Endodermal cell (in vitro differentiated cells): ENCODE measurements at places on chromosomes 5 and 9. TPM values are rescaled to one million over a fixed set of nuclear protein-coding genes. Genes with fewer than 3 reads are reported as not detected.

GRCh38 chr5:55146080-55146479 lies 13.9 kb upstream of the GPX8 start:
- DNase-seq, result no peak

The SPATA31E1 gene
- total RNA-seq, result not detected in 2 replicates

GRCh38 chr5:120354126-120354525 lies 110.0 kb upstream of the PRR16 start:
- DNase-seq, result no peak

GRCh38 chr9:3736161-3736560 lies 210.4 kb upstream of the RFX3 start:
- no peak for DNase-seq

DNA sequence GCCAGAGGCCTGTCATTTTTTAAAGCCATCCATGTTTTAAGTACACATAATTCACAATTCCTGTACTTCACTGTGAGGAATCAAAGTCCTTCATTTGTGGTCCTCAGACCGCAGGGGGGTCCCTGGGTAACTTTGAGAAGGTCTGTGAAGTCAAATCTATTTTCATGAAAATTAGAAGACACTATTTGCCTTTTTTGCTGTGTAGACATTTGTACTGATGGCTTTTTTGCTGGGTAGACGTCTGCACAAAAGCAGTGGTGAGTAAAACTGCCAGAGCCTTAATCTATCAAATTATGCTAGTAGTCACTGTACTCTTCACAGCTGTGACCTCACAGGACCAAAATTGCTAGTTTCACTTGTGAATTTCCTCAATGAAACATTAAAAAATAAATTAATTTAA lies 25.7 kb downstream of the PRUNE2 start:
- DNase-seq, result no peak
